ENCODE measurements at places on chromosomes 11 and 22.

DNA sequence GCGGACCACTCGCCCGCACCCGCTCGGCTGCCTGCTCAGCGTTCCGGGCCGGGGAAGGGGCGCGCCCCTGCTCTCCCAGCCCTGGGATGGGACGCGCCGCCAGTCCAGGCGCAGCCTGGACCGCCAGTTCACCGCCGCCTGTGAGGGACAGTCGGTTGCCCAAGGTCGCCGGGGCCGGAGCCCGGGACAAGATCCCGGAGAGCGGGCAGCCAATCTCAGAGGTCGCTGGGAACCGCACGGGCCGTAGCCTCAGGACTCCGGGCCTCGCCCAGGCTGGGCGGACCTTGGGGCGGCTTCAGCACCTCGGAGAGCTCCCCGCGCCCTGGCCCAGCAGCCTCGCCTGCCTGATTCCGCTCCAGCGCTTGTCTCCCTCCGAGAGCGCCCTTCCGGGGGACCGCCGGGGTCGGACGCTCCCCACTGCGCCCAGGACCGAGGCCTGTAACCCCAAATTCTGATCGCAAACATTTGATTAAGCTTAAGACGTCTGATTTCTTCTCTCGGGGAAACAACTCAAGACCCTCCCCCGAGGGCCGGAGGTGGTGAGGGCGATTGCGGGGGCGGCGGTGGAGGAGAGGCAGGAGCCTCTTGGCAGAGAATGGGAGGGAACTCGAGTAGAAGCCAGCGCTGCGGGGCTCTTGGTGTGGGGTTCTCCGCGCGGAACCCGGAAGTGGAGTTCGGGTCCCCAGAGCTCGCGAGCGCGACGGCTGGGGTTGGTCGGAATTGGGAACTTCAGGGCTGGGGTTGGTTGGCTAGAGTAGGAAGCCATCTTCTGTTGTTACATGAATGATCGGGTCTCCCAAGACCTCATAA, 1.1 kb upstream of the CHRM4 start:
- peak; percentile 91 for DNase-seq

- no peak for DNase-seq
Measured at GRCh38 chr11:109728056-109728455, 306.1 kb downstream of the C11orf87 start.

- peak; percentile 74 for DNase-seq
Measured at GRCh38 chr22:41576877-41577276, 12.8 kb downstream of the PMM1 start.

- no peak for DNase-seq
Measured at GRCh38 chr22:17243524-17243923, 24.3 kb upstream of the ADA2 start.

- no peak for DNase-seq
Measured at GRCh38 chr22:37202716-37203115, 9.6 kb downstream of the SSTR3 start.

GRCh38 chr22:48092866-48093265, 1330.4 kb downstream of the TBC1D22A start:
- no peak for DNase-seq

GRCh38 chr22:32546496-32546895, 71.9 kb downstream of the FBXO7 start:
- peak; percentile 57 for DNase-seq

DNA sequence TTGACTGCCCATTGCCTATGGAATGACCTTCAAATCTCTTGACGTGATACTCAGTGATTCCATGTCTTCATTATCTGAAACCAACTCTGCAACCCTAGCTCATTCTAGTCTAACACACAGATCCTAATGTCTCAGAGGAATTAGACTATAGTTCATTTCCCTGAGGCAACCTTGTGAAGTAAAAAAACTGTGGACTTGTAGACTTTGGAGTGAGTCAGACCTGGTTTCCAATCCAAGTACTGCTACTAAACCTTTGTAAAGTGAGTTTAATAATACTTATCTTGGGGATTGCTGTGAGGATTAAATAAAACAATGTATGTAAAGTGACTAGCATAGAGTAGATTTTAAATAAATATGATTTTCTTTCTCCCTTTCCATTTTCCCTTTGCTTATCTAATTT, 226.1 kb downstream of the BLID start:
- DNase-seq = no peak

- no peak for DNase-seq
Measured at GRCh38 chr22:34975721-34976120, 90.2 kb upstream of the ISX start.

GRCh38 chr11:6191742-6192141, 7.3 kb upstream of the OR52W1 start:
- no peak for DNase-seq

Measured in Right ventricle myocardium superior (tissue), 1 donor.